ENCODE measurements at places on chromosomes 13 and 19.
A peak's percentile ranks its signal among the peaks of the same experiment; 100 is the strongest.

DNA sequence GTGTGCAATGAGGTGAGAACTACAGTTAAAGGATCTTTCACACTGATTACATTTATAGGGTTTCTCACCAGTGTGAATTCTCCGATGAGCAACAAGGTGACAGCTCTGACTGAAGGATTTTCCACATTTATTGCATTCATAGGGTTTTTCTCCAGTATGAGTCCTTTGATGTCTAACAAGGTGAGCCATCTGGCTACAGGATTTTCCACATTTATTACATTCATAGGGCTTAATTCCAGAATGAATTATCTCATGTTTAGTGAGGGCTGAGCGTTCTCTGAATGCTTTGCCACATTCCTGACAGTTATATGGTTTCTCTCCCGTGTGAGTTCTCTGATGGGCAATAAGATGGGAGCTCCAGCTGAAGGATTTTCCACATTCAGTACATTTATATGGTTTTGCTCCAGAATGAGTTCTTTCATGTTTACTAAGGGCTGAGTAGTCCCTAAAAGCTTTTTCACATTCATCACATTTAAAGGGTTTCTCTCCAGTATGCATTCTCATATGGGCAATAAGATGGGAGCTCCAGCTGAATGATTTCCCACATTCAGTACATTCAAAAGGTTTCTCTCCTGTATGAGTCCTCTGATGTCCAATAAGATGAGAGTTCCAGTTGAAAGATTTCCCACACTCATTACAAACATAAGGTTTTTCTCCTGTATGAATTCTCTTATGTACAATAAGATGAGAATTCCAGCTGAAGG is 4.4 kb upstream of the C19orf18 start:
- DNase-seq, result no peak

GRCh38 chr19:51986309-51987291 is at the start of gene ZNF350:
Gene ZNF350, minus strand, starts transcription at chr19:51986840. Its CDS starts 12,480 bp downstream, at chr19:51974360.
- DNase-seq, result peak; percentile 87

GRCh38 chr19:13681509-13681908 is 82.8 kb upstream of the MRI1 start:
- no peak for DNase-seq

- DNase-seq, result no peak
Measured at GRCh38 chr19:30269638-30270037, 102.5 kb upstream of the ZNF536 start.

DNA sequence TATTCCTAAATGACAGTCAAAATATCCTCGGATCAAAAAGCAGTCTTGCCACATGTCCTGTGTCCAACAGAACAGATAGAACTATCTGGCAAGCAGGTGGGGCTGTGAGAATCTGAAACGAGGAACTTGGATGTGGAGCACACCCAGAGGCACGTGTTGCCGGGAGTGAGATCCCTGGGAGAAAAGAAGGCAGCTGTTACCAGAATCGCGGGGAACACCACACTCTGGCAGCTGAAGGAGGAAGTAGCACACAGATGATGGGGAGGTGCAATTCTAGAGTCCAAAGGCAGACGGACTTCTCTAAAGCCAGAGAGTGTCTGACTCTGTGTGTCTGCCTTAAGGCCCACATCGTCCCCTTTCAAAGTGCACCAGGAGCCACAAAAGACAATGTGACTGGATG is 22.3 kb downstream of the SLC7A1 start:
- no peak for DNase-seq

DNA sequence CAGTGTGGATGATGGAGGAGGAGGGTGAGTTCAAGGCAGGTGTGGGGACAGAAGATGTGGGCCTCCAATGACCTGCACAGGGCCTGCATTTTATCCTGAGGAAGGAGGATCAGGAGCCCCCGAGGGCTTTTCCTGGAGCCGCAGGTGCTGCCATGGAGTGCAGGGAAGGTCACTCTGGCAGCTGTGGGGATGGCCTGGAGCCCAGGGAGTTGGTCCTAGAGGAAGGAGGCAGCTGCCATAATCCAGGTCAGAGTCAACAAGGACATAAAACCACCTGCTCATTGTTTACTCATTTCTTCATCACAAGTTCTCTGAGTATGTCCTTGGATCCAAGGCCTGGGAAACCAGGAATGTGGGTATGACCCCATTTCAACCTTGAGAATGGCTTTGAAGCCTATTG is 87.2 kb downstream of the SCGB2B2 start:
- DNase-seq, result no peak

DNA sequence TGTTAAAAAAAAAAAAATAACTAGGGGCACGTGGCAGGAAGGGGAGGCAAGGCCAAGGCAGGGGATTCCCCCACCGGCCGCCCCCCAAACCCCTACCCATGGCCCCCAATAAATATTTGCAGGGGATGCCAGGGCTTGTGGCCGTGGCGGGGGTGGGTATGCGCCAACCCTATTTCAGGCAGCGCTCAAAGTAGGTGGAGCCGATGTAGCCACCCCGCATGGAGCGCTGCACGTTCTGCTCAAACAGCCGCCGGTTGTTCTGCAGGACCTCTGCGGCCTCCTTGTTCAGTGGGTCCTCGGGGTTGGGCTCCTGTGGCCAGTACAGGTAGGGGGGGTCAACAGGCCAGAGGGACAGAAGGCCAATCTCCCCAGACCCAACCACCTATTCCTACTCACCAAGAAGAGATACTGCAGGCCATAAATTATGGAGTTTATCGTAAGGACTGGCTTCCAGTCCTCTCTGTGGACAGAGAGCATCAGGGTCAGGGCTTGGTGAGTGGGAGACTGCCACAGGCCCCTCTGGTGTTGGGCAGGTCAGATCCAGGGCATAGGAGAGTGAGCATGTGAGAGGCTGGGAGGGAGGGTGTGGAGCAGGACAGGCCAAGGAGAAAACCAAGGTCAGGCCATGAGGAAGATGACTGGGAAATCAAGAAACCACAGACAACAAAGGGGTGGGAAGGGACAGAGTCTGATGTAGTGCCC is 1.2 kb upstream of the CHMP2A start:
- DNase-seq, result no peak

DNA sequence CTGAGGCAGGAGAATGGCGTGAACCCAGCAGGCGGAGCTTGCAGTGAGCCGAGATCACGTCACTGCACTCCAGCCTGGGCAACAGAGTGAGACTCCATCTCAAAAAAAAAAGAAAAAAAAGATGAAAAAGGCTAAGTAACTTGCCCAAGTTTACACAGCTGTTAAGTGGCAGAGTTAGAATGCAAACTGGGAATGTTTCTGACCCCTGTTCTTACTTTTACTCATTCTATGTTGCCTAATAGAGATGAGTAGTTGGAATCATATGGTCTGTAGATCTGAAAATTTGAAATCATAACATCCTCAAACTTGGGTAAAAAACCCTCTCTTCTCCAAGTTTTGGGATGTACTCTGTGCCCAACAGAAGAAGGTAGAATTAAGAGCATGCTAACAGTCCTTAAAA is 235.8 kb upstream of the RFC3 start:
- DNase-seq, result no peak

DNA sequence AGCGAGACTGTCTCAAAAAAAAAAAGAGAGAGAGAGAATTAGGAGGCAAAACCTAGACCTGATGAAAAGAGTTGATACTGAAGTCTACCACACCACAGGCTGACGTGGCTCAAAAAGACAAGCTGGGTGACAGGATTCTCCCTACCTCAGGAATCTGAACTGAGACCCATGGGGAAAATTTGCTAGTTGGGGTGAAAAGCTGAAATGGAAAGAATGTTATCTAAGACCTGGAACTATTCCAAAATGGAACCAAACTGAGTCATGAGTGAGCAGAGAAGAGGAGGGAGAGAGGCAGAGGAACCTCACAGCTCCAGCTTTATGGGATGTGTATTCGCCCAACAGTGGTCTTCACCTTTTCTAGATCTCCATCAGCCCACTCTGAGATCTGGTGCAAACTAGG is 11.7 kb downstream of the SMG9 start:
- DNase-seq, result no peak

- DNase-seq, result no peak
Measured at GRCh38 chr19:47152632-47153031, 22.0 kb downstream of the SAE1 start.

DNA sequence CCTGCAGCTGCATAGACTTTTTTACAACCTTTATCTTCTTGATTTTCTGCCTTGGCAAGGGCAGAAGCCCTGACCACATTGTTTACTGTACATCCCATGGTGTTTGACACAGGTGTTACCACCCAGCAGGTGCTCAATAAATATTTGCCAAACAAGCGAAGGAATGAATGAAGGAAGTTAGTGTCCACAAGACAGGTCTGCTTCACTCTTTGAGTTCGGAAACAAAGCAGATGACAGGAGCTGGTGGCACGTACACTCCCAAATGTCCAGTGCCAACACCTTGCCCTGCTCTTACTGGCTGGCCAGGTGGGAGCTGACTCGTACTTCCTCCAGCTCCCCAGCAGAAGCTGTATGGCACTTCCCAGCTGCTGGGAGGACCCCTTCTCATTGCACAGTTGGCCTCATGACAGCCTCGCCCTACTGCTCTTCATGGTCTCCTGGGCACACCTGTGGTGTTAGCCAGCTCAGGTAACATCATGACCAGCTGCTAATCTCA is 22.0 kb upstream of the MUC16 start:
- no peak for DNase-seq

GRCh38 chr19:16200038-16201010 is 2.6 kb downstream of the AP1M1 start:
- DNase-seq, result no peak

GRCh38 chr19:39953915-39954314 is 17.1 kb upstream of the PSMC4 start:
- DNase-seq, result no peak

GRCh38 chr13:41605319-41606285 is 148.3 kb downstream of the RGCC start:
- DNase-seq, result no peak

GRCh38 chr13:39892721-39893685 is 237.5 kb downstream of the COG6 start:
- DNase-seq, result no peak

DNA sequence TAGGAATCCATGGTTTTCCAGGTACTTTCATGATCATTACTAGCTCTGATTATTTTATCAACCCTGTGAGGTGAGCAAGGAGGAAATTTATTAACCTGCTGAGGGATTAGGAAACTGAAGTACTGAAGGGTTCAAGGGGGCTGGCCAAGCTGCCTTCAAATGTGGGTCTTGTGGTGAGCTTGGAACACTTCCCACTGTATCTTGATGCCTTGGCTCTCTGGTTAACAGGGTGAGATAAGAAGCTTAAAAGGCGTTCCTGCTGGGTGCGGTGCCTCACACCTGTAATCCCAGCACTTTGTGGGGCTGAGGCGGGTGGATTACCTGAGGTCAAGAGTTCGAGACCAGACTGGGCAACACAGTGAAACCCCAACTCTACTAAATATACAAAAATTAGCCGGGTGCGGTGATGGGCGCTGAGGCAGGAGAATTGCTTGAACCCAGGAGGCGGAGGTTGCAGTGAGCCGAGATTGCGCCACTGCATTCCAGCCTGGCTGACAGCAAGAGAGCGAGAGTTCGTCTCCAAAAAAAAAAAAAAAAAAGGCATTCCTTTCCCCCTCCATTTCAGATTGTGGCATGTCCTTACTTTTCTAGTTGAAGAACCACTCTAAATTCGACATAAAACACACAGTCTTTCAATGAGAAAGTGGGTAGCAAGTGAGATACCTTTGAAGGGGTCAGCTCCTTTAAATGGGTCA is 70.2 kb downstream of the KLF2 start:
- DNase-seq, result no peak

GRCh38 chr13:40605573-40605972 is 60.9 kb downstream of the FOXO1 start:
- DNase-seq, result no peak

- DNase-seq, result no peak
Measured at GRCh38 chr19:7349961-7350711, 1.4 kb downstream of the ARHGEF18 start.

DNA sequence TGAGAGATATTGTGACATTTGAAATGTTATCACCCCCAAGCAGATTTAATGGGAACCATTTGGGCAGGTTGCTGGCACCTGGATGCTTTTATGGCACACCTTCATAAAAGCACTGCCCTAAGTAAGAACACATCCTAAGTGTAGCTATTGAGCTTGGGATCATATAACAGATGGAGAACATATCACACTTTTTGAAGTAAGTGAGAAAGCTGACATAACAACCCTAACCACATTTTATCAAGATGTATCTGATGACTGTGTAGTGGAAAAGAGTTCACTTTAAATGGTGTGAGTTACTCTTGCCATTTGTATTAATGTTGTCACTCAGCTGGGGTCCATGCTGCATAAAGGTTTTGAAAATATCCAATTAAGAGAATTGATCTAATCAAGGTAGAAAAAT is 287.9 kb downstream of the DCLK1 start:
- no peak for DNase-seq

DNA sequence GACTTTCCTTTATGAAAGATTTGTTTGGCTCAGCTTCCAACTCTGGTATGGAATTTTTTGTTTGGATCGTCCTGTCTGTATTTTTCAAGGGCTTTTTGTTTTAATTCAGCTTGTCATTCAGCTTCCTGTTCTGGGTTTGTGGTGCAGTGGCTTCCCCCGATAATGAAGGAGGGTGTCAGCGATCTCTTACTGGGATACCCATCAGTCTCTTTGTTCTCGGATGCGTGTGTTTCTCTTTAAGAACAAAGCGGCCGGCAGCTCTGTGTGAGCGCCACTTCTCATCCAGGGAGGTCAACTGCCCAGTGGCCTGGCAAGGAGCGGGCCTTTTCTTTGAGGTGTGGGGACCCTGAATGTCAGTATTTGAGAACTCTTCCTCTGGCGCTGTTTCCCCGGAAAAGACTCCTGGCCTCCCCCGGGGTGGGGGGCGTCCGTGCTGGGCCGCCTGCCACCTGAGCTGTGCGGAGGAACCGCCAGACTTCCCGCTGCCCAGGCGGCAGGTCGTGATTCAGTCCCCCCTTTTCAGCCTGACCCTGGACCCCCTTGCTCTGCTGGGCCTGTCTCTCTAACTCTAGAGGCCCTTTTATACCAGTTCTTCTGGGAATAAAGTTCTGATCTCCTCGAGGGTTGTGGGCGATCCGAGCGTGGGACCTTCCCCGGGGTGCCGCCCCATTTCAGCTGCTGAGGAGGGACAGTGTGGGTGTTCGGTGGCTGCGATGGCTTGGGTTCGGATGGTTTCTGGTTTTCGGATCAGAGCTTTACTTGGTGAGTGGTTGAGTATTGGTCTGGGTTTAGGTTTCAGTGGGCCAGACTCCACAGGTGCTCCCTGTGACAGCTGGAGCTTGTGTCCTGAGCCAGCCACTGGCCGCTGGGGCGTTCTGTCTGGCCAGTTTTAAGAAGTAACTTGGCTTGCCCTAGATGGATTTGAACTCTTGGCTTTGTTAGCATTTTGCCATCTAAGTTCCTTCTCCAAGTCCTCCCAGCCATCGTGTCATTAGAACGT is 3.4 kb downstream of the SF3A2 start:
- no peak for DNase-seq

GRCh38 chr13:70814684-70815083 is 706.4 kb upstream of the KLHL1 start:
- DNase-seq, result no peak

Data from activated CD4-positive, alpha-beta T cell treated with anti-CD3 and anti-CD28 coated beads, Interleukin-2, amount 50 U/mL, for 24 hours (primary cell).